Thoracic aorta (tissue), 2 donors: ENCODE measurements at places on chromosomes 12 and 14.

DNA sequence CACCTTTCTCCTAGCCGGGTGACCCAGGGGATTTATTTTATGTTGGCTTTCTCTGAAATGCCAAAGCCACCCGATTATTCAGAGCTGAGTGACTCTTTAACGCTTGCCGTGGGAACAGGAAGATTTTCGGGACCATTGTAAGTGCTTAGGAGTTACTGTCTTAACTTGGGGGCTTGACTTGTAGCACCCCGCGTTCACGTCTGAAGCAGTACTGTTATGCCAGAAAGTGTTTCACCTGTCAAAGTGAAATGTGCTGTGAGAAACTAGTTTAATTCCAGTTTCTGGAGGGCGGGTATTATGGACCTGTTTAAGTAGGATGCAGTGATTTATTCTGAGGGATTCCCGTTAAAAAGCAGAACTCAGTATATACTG lies 218 bp downstream of the LYSET start:
- no peak for DNase-seq

- no peak for DNase-seq
Observed at GRCh38 chr14:77316872-77317301, 3.8 kb downstream of the POMT2 start.

DNA sequence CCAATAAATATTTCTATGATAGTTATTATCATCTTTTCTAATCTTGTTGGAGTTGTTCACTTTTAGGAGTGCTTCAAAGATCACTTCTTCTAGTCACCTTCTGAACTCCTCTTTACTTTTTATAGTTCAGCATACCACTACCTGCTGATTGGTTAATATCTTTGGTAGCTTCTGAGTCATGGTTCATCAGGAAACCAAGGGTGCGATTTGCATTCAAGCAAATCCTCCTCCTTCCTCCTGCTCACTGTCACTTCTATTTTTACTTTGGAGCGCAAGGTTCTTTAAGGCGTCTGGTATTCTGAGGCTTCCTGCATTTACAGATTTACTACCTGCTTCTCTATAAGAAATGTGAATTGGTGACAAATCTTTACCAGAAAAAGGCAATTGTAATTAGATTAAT lies 24.0 kb downstream of the SYT1 start:
- no peak for DNase-seq

DNA sequence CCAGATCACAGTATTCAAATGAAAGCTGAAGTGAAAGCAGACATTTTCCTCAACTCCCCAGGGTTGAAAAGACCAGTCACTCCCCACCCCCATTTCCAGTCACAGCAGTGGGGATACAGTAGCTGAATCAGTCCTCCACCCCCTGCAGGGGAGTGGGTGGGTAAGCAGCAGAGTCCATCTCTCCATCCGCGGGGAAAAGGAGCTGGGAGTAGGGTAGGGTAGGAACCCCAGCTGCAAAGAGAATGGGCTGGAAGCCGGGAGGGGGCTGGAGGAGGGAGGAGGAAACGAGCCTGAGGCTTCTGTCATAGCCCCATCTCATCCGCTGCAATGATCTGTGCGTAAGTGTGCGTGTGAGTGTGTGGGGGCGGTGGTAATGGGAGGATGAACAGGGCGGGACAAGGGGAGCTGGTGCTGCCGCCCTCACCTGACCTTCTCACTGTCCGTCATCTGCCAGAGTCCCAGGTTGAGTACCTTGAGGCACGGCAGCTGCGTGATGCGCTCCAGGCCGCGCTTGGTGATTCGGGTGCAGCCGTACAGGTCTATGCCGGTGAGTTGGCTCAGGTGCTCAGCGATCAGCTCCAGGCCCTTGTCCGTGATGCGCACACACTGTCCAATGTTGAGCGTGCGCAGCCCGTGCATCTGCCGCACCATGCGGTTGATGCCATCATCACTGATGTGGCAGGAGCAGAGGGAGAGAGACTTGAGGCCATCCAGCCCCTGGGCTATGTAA lies 1.8 kb downstream of the FBXL14 start:
- DNase-seq = no peak

GRCh38 chr14:102902523-102903247 lies 19.8 kb upstream of the AMN start:
- no peak for DNase-seq

GRCh38 chr12:16329594-16329993 lies 17.9 kb upstream of the MGST1 start:
- DNase-seq = no peak

GRCh38 chr12:113237748-113238147 lies 16.5 kb downstream of the TPCN1 start:
- DNase-seq = no peak

- no peak for DNase-seq
Observed at GRCh38 chr14:23121361-23121771, 2.3 kb upstream of the CEBPE start.
